ENCODE measurements at places on chromosomes 12 and 14.

DNA sequence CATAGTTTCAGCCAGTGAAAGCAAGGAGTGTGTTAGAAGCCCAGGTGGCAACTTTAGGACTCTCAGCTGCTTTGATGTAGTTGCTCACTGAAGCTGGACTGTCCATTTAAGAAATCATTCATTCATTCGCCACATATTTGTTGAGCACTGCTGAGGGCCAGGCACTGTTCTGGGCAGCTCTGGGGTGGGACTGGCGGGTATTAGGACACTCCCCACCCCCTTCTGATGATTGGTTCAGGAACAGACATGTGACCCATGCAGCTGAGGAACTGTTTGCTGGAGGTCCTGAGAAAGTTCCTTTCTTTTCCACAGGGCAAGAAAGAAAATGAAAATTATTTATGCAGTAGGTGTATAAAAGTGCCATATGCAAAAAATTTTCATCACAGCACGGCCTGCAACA, 70.3 kb upstream of the CHST11 start:
- DNase-seq = no peak

- no peak for DNase-seq
Observed at GRCh38 chr12:112178796-112179195, 53.4 kb downstream of the TRAFD1 start.

GRCh38 chr12:107442326-107442987, 243.1 kb upstream of the PWP1 start:
- no peak for DNase-seq

- DNase-seq = no peak
Observed at GRCh38 chr12:992647-993046, 1.6 kb downstream of the ERC1 start.

GRCh38 chr12:116066381-116067230, 210.9 kb downstream of the MED13L start:
- DNase-seq = peak; percentile 67

- DNase-seq = no peak
Observed at GRCh38 chr12:53997204-53998109, 2.5 kb upstream of the HOXC9 start.

- DNase-seq = no peak
Observed at GRCh38 chr14:99321955-99322730, 50.1 kb upstream of the BCL11B start.

DNA sequence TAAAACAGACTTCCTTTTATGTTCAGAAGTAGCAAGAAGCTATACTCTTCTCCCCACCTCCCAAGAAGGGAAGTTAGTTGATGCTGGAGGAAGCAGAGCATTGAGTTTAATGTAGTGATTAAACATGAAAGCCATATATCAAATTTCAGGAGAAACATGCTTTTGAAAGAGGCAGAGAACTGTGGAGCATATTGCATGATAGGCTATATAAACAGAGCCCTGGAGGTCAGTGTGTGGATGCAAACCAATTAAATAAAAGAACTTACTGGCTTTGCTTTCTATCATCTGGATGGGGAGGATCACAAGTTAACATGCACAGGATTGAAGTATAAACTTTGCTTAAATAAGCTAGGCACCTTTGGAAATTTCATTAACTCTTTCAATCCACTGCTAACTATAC, 94.1 kb downstream of the MSRB3 start:
- DNase-seq = no peak

DNA sequence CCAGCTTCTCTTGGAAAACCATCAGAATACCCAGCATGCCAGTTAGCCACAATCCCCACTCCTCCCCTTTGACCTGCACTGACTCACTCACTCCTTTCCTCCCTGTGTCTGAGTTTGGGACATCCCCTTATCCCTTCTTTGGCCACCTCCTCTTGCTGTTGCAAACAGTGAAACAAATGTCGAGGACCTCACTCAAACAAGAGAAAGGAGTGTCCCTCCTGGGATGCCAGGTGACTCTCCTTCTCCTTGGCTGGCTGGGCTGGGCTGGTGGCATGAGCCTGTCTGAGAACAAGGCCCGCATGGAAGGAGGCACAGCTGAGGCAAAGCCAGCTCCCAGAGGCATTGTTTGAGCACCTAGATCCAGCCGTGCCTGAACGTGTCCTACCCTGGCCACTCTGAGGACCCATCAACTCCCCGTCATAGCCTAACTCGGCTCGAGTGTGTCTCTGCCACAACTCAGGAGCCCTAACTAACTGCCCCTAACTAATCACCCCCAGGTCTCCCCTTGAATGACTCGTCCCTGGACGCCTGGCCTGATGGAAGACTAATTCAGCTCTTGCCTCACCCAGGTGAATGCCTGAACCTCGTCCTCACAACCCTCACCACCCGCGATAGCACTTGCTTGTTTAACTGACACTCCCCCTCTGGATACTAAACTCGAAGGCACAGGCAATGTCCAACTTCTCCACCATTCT, 43.0 kb downstream of the NCOR2 start:
- DNase-seq = no peak

DNA sequence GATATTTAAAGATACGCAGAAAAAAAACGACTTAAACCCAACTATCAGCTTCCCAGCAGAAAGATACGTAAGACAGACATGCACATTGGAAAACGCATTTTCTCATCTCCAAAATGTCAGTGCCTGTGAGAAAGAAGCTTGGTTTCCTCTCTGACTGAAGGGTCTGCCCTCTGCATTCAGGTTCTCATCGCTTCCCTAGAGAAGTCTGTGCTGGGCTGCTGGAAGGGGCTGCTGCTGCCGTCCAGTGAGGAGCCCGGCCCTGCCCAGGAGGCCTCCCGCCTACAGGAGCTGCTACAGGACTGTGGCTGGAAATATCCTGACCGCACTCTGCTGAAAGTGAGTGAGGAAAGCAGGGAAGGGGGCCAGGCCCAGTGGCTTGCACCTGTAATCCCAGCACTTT, 4.7 kb upstream of the PFDN5 start:
- DNase-seq = peak; percentile 32

- no peak for DNase-seq
Observed at GRCh38 chr12:94677778-94678177, 27.4 kb upstream of the TMCC3 start.

DNA sequence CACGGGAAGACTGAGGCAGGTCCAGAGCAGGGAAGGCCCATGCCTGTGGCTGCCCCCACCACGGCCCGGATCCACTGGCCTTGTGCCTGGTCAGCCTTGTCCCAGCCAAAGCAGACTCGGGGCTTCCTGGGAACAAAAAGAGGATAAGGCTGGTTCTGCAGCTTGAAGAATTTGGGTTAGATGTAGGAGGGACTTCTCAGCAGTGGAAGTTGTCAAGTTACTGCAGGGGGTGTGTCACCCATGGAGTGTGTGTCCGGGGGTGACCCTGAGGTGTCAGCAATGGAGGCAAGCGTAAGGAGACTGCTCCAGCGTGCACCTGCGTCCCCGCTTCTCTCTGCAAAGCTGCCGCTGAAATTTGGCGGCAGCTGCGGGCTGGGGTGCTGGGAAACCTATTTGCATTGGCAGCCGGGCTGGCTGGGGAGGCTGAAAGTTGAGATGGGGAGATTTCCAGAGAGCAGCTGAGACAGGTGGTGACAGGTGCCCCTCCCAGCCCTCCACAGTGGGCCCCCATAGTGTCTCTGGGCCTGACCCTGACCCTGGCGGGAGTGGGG, 12.5 kb upstream of the TNFAIP2 start:
- no peak for DNase-seq

- DNase-seq = peak; percentile 21
Observed at GRCh38 chr12:58443273-58443980, 476.9 kb downstream of the LRIG3 start.

- DNase-seq = peak; percentile 44
Observed at GRCh38 chr14:74973003-74973653, 17.7 kb upstream of the PGF start.

- peak; percentile 69 for DNase-seq
Observed at GRCh38 chr12:121787063-121788025, 6.1 kb downstream of the RHOF start.

GRCh38 chr12:87870061-87870460, 159.1 kb downstream of the C12orf50 start:
- DNase-seq = no peak

- no peak for DNase-seq
Observed at GRCh38 chr12:106720696-106721095, 53.8 kb upstream of the RIC8B start.

DNA sequence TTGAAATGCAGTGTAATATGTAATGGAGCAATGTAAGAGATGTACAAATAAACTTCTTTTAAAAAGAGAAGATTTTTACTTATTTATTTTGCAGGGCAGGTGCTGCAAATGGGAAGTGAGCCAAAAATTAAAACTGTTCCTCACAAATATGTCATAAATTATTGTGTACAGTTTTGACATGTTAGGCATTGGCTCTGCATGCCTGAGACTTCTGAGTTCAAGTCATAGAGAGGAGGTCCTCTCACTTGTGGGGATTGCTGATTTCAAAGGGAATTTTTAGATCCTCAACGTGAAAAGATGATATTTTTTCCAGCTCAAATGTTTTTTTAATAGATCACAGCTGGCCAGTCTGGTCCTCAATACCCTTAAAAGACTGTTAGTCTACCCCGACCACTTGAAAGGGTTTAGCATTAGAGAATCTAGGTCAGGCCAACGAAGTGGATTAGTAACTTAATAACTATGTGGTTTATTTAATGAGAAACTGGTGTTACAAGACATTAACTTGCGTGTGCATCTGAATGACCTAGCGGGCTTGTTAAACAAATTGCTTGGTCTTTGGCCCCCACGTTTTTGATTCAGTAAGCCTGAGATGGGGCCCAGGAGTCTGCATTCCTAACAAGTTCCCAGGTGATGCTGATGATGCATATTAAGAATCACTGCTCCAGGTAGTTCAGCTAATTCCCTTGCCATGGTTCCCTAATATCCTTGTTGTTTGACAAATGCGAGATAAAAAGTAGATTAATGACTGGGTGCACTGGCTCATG, 30.9 kb upstream of the WDR89 start:
- DNase-seq = no peak

- DNase-seq = no peak
Observed at GRCh38 chr12:124745891-124746570, 117.6 kb downstream of the SCARB1 start.

GRCh38 chr14:54219261-54220070, 177.3 kb upstream of the CDKN3 start:
- DNase-seq = no peak

- DNase-seq = peak; percentile 50
Observed at GRCh38 chr14:38065106-38065762, 142.5 kb upstream of the SSTR1 start.

DNA sequence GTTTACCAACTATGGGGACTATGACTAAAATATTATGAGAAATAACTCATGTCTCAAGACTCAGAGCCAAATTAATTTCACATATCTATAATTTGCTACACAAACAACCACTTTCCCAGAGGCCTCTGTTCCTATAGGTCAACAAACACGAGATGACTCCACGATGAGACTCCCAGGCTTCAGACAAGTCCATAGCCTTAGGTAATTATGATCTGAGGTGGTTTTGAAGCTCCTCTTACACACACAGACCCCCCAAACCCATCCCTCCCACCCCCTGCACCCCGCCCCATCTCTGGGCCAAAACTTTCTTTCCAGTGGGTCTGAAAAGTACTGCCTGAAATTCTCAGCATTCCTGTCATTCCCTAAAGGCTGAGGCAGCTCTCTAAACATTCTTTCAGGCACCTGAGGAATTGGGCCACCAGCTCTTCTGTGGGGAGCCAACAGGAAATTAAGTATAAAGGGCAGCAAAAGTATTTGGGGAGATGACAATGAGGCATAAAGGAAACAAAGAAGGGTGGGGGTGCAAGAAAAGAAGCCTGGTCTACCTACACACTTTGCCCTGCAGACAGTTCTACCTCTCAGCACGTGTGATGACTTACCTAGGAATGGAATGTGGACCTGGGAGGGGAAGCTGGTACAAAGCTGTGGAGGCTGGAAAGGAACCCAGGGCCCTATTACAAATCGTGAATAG, 143.6 kb downstream of the PAWR start:
- DNase-seq = no peak

GRCh38 chr12:95143621-95144205, 70.3 kb upstream of the NR2C1 start:
- DNase-seq = no peak

DNA sequence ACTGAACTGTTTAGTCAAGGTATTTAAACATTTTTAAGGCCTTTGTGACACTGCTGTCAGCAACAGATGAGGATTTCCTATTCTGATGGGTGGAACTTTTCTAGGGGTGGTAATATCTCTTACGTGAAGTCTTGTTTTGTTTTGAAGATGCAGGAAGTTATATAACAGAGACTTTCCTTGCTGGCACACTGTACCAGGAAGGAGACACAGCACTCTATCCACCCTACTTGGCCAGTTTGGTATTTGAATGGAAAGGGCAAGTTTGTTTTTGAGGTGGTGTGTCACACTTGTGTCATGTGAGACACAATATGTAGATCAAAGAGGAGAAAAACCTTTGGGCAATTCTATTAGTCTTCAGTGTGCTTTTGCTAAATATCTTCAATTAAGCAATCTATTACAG, 51.6 kb upstream of the SRP54 start:
- peak; percentile 66 for DNase-seq

DNA sequence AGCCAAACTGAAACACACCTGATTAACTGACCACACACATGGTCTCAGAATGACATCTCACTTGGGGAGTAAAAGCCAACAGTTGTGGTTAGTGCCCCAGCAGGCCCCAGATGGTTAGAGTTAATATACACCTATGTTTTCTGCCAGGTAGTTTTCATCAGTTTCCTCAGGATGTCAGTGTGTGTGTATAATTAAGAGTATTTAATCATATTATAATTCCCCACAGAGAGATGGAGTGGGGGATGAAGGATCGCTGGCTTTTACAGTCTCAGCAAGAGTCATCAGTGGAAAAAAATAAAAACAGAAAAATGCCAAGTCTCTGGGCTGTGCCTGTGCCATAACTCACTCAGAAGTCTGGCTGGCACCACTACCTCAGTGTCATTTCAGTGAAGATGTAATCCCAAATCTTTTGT, 412.5 kb downstream of the ZFP36L1 start:
- peak; percentile 17 for DNase-seq

DNA sequence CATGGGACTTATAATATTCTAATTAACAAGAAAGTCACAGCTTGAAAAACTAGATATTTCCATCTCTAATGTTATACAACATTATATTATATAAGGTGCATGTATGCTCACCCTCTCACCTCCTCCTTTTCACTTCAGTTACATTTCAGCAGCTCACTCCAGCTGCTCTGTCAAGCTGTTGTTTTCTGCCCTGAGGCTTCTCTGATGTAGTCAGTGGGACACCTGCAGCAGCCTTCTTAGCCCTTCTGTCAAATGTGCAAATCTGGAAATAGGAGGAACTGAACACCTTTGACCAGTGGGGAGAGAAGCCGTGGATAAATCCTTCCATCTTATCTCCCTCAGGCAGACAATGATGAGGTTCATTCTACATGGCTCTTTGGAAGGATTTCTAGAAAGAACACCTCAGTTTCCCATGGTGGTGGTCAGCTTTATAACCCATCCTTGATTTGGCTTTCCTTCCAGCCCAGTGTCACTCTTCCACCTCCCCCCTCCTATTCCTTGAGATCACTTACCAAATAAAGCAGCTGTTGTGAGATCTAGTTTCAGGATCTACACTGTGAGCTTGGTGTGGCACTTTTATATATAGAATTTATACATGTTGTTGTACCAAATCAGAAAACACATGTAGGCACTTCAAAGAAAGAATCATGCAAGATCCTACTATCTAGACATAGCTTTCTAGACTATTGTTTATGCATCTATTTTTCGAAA, 79.6 kb upstream of the STK38L start:
- DNase-seq = no peak

Data from activated CD4-positive, alpha-beta T cell treated with anti-CD3 and anti-CD28 coated beads, Interleukin-10, Interleukin-2, amounts not matched to agents 100 ng/mL and 50 ng/mL, durations not matched to agents 16 hours and 8 hours (primary cell).